Stimulated activated CD8-positive, alpha-beta memory T cell treated with anti-CD3 and anti-CD28 coated beads, Interleukin-7, amount 100 ng/mL, for 4 hours (primary cell): ENCODE measurements at places on chromosomes 6 and 20.

DNA sequence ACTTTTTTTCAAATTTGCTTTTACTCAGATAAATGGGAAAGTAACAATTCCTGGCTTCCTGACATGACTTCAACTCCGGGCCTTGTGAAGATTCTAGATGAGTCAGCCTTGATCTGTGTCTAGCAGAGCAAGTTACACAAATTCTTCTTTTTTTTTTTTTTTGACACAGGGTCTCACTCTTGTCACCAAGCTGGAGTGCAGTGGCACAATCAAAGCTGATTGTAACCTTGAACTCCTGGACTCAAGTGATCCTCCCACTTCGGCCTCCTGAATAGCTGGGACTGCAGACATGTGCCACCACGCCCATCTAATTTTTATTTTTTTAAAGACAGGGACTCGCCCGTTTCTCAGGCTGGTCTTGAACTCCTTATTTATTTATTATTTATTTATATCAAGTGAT lies 7.3 kb upstream of the ARHGAP18 start:
- no peak for DNase-seq

- DNase-seq, result no peak
Measured at GRCh38 chr20:17304774-17305173, 77.9 kb downstream of the PCSK2 start.

- DNase-seq, result no peak
Measured at GRCh38 chr6:3711776-3712175, 39.7 kb downstream of the PXDC1 start.

DNA sequence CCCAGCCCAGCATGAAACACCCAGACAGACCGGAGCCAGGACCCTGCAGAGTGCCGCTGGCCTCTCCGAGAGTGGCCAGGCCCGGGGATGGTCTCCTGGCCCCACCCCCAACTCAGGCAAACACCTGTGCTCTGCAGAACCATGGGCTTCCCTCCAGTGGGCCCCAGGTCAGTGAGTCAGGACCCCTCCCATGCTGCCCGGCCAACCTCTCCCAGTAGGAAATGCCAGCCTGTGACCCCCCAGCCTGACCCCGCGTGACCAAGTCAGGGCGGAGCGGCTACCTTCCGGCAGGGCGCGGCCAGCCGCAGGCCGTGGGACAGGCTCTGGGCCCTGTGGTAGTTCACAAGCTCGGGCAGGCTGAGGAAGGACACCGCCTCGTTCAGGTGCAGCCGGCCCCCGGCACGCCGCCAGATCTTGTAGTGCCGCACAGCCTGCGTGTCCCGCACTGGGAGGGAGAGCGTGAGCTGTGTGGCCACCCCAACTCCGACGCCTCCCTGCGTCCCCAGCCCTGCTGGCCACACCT lies 3.2 kb downstream of the PTK6 start:
- no peak for DNase-seq

DNA sequence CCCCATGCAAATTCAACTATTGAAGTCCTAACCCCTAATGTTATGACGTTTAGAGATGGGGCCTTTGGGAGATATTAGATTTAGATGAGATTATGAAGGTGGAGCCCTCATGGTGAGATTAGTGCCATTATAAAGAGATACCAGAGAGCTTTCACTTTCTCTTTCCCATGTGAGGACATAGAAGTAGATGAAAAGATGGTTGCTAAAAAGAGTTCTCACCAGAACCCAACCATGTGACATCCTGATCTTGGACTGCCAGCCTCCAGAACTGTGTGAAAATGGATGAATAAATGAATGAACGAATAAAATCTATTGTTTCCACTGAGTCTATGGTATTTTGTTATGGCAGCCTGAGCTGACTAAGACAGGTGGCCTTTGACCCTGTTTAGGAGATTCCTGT lies 50.6 kb upstream of the FBXO30 start:
- no peak for DNase-seq

DNA sequence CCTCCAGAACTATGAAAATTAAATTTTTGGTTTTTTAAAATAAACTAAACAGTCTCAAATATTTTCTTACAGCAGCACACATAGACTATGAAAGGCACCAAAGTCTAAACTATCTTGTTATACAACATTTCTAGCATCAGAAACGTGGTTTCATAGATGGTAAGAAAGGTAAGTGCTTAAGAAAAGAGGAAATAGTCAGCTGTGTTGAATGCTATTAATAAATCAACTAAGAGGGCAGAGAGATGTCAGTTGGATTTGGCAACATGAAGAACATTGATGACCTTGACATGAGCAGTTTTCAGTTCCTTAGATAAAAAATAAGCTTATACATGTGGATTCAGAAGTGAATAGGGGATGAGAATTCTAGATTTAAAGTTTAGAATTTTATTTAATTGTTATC lies 113.6 kb downstream of the RFX6 start:
- DNase-seq, result no peak

DNA sequence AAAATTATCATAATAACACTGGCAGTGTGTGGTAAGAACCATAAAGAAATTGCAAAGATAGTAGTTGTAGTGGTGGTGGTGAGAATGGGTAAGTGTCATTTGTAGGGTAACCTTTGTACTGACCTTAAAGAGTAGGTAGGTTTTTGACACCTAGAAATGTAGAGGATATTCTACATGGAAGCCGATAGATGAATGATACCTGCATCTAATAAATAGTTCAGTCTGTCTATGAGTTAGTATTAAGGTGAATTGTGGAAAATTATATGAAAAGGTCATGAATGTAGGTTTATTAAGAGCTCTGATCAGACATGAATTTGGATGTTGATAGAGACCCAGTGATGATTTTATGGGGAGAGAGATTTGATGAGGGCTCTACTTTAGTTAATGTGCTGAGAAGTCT lies 78.1 kb downstream of the MYO6 start:
- no peak for DNase-seq

DNA sequence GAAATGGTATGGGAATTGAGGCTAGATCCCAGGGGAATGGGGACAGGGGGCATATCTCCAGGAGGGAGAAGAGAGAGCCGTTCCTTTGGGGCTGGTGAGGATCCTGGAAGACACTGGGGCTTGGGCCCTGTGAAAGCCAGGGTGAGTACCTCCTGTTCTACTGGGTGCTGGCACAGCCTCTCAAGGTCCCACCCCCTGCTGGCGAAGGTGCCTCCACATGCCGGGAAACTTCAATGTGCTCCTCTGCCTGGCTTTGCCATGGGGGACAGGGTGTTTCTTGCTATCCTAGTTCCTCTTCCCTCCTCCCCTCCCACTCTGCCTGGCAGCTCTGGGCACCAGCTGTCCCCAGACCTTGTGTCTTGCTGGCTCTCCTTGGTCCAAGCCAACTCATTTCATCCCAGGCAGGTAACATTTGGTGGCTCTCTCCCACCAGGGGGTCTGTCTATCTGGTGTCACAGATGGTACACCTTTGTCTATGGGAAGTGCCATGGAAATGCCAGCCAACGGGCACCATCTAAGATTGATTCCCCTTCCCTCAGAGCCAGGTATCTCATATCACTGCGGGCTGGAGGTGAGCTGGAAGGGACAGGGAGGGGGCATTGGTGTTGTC lies 56.8 kb downstream of the MDGA1 start:
- no peak for DNase-seq

- DNase-seq, result no peak
Measured at GRCh38 chr6:91719414-91719813, 1132.5 kb upstream of the MAP3K7 start.

DNA sequence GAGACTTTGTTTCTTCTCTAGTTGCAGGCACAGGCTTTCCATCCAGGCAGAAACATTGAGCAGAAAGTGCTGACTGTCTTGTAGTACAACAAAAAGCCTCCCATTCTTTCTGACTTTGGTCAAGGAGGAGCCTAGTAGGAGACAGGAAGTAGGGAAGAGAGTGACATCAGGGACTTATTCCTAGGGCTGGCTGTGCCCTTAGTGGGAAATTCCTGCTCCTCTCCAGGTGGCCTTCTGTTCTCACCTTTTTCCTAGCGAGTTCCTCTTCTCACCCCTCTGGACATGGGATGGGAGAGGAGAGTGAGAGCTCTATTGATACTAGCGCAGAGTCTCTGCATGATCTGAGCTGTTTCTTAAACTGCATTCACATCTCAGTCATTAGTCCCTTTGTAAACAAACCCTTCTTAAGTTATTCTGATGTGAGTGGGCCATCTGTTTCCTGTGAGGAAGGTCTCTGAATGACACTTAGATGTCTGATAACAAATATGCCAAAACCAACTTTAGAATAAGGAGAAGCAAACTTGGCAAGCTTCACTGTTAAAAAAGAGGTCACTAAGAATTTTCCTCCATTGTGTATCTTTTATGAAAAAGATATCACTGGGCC lies 455.0 kb downstream of the GJA1 start:
- no peak for DNase-seq
